ENCODE measurements at places on chromosomes 13 and 19.

DNA sequence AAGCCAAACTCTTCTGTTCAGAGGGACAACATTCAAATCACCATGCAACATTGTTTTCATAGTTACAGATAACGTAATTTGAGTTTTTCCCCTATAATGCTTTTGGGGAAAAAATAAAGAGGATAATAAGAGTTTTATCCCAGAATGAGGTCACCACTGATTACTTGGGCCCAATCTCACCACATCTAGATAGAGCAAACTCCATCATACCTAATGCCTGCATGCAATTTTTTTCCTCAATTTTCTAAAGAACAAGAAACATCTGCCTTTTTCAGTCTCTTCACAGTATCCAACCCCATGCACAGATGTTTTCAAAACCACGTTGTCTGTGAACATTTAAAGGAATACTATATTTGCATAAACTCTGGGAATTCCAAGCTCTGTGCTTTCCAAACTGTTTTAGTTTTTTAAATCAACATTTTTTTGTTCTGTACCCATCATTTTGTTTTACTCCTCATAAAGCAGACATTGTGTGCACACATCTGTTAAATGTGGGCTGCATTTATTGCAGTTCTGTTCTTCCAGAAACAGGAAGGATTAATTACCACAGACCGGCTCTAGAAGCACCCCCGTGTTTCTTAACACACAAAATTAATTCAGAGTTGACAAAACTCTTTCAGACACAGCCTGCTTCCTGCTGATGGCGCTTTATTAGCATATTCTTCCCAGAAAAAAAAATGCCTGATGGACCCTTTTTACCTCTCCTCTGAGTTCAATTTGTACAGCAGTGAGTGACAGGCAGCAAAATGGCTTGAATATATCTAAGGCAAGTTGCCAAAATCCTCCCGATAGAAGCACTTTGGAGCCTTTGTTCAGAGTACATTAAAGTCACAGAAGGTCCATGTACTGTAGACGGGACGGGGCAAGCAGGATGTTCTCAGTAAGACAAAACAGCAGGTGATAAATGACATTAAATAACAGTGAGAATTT, 1171.9 kb downstream of the EFNB2 start:
- DNase-seq, result peak; percentile 98

DNA sequence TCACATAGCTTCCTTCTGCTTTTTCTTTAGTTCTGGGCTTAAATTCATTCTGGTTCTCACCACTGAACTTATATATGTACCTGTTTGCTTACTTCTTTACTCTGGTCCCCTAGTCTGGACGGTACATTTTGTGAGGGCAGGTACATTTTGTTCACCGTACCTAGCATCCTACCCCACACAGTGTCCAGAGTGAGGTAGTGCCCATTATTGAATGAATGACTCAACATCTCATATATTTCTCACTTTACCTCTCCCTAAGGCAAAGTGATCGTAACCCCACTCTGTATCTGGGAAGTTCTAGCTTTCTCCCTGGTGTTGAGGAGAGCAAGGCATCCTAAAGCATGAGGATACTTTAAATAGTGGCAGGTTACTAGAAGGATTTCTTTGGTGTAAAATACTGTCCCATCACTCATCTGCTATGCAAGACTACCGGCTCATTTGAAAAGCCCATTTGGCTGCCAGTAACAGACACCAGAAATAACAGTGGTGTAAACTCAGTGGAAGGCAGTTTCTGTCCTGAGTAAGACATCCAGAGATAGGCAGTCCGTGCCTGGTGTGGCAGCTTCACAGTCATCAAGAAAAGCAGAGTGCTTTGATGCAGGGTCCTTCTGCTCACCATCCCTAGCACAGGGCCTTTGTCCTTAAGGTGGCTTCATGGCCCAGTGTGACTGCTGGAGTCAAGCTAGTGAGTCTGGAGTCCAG, 111.8 kb downstream of the SIPA1L3 start:
- no peak for DNase-seq

GRCh38 chr19:2634228-2634951, 68.1 kb downstream of the GNG7 start:
- no peak for DNase-seq

DNA sequence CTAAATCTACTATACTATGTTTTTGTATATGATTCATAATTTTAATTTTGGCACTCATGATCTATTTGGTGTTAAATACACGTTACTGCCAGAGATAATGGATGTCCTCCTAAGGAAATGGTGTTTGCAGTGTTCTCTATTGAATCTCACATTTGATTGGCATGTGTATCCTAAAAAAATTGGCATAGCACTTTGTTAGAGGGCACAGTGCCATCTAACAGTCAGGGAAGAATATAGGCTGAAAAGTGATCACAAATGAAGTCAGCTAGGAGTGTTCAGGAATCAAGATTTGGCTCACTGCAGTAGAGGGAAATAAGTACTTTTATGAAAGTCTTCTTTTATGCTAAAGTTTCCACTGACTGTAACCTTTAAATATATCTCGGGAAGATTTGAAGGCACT, 624.6 kb downstream of the GPC6 start:
- DNase-seq, result peak; percentile 58

- DNase-seq, result no peak
Measured at GRCh38 chr13:30020726-30021312, 170.4 kb upstream of the UBL3 start.

DNA sequence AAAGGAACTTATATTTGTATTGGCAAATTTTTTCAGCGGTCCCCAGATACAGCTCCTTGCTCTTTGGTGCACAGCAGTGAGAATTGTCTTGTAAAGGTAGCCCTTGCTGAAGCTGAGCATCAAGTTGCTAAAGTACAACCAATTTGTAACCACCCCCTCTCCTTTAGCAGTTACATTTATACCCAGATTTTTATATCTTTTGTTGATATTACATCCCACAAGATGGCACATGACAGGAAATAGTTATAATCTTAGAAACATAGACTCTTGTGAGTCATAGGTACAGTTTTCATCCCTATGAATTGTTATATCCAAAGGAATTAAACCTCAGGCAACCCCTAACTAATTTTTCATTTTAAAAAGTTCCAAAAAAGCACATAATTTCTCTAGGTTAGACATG, 523.0 kb upstream of the SLITRK1 start:
- DNase-seq, result no peak

GRCh38 chr13:101514695-101515275, 62.3 kb downstream of the ITGBL1 start:
- DNase-seq, result peak; percentile 50

GRCh38 chr13:112056739-112057438, 10.1 kb upstream of the SOX1 start:
- DNase-seq, result peak; percentile 63

DNA sequence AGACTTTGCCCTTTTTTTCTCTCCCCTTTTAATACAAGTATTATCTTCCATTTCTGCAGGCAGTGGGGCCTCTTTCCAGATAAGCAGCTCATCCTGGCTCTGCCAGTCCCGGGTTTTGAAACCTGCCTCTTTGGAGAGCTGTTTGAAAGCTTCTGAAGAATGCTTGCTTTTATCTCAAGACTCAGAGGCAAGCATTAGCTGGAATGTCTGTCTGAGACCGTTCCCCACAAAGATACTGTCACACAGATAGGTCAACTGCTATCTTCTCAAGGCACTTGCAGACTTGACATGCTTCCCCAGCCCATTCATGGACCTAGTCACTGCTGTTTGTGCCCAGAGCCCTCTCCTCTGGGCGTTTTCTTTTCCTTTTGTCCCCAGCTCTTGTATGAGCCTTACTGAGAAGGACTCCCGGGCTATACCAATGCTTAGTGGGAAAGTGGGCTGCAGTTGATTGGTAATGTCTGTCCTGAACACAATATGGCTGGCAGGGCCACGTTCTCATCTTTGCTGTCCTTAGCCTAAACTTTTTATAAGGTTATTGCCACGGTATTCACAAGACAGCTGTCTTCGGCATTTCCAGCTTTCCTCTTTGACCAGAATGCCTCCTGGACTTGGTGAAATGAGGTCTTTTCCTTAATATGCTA, 13.4 kb downstream of the SERP2 start:
- DNase-seq, result no peak

GRCh38 chr13:34241332-34241731, 423.4 kb downstream of the RFC3 start:
- DNase-seq, result no peak

DNA sequence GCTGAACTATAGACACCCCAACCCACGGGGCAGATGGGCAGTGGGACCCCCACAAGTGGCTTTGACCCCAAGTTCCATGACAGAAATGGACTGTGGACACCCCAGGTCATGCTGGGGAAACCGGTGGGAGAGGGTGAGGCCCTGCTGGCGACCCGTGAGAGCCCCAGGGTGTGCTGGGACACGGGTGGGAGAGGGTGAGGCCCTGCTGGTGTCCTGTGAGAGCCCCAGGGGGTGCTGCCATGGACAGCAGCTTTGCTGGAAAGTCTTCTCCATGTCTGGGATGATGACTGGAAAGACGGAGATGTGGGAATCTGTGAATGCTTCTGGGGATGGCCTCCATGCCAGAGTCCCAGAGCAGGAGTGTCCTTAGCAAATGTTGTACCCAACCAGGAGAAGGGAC, 148.4 kb downstream of the URI1 start:
- DNase-seq, result no peak

GRCh38 chr13:94716016-94716415, 3.7 kb upstream of the SOX21 start:
- no peak for DNase-seq

GRCh38 chr19:40420451-40420765, 5.4 kb downstream of the SERTAD1 start:
- DNase-seq, result no peak

DNA sequence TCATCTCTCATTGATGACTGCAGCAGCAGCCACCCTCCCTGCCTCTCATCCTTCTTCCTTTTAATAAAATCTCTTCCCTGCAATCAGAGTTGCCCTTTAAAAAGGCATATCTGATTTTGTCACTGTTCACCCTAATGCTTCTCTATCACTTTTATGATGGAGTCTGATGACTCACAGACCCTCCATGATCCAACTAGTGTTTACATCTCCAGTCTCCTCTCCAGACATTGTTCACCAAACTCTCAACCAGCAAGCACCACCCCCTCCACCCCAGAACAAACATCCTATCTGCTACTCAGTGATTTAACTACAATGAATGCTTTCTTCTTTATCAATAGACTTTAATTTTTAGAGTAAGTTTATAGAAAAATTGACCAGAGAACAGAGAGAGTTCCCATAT, 59.5 kb downstream of the TNFSF11 start:
- no peak for DNase-seq

DNA sequence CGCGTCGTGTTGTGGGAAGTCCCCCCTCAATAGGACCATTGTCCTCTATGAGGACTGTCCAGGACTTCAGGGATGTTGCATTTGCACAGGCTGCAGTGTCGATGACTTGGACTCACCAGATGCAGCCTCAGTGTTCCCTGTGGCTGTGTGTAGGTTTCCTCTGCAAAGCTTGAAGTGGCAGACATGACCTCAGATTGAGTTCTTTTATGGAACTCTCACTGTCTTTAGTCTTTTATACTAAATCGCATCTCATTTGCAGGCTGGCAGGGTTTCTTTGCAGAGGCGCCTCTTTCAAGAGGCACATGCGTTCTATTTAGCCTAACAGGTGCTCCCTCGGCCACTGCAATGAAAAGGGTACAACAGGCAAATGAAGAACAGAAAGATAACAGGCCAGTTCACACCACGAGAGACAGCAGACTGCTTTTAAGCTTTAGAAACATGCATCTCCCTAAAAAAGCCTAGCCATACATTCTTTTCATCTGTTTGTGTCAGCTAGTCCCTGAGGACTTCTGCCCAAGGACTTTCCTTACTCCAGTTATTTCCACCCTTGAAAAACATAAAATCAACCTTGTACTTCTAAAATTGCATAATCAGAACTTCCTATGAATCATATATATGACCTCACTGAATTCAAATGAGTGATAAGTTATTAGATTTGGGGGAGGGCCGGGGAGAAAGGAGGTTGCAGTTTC, 118.4 kb downstream of the RAB20 start:
- DNase-seq, result no peak
